GM23248 (cell line): ENCODE measurements at places on chromosomes 12 and 14.

- DNase-seq = peak; percentile 95
These were observed 55.0 kb upstream of the BICD1 start for GRCh38 chr12:32051511-32052211.

- no peak for DNase-seq
These were observed 21.4 kb downstream of the OTUB2 start for GRCh38 chr14:94047581-94047980.

- DNase-seq = peak; percentile 96
These were observed 29.3 kb downstream of the SLC7A8 start for GRCh38 chr14:23153851-23154796.

DNA sequence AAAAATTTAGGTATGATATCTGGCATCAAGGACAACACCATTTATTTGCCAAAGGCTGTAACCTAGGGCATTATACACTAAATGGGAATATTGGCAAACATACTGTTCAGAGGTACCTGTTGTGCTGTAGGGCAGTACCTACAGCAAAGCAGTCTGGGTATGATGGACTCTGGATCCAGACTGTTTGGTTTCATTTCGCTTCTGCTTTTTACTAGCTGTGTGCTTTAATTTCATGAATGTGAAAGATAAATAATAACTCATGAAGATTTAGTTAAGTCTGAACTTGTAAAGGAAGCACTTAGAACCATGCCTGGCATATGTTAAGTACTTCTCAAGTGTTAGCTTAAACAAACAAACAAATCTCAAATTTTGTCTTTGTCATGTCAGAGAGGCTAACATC, 17.7 kb upstream of the SLC38A2 start:
- DNase-seq = no peak

DNA sequence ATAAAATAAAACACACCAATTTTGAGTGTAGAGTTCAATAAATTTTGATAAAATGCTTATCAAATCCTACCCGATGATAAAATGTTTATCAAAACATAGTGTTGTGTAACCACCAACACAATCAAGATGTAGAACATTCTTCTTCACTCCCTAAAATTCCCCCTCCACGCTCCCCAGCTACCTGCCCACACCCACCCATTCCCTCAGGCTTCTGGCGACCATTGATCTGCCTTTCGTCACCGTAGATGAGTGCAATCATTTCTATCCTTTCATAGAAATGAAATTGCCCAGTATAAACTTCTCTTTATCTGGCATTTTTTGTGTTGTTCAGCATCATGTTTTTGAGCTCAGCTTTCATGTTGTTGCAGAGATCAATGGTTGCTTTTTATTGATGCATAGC, 90.7 kb upstream of the TBX3 start:
- DNase-seq = no peak

DNA sequence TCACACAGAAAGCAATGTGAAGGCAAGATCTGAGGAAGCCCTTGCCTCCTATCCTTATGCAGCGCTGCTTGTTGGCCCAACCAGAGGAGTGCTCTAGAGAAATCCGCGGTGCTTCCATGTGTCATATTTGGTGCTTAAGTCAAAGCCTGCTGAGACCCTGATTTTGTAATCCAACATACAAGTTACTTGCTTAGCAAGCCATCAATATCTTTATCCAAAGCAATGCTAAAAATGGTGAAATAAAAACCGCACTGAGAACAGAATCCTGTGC, 250.0 kb downstream of the MED13L start:
- DNase-seq = no peak

DNA sequence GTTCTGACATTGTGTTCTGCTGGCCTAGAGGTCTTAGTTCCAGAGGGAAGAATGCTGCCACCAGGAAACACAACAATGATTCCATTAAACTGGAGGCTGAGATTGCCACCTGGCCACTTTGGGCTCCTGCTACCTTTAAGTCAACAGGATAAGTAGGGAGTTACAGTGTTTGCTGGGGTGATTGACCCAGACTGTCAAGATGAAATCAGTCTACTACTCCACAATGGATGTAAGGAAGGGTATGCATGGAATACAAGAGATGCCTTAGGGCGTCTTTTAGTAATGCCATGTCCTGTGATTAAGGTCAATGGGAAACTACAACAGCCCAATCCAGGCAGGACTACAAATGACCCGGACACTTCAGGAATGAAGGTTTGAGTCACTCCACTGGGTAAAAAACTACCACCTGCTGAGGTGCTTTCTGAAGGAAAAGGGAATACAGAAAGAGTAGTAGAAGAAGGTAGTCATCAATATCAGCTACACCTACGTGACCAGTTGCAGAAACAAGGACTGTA, 852.6 kb downstream of the LRFN5 start:
- DNase-seq = no peak

- DNase-seq = no peak
These were observed 267.0 kb downstream of the RPL10L start for GRCh38 chr14:46384611-46385010.

DNA sequence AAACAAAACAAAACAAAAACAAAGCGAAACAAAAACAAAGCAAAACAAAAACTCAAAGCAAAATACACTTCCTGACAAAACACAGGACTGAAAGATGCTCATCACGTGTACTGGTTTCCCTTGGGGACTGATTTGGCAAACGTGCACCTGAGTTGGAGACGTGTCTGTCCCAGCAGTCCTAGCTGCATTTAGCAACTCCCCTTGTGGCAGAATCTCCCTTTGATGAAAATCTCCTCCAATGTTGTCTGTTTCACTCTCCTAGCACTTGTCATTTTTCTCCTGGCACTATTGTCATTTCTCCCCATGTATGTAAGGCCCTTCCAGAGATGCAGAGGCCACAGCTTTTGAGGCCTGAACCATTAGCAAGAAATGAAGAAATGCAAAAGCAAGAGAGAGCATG, 6.8 kb upstream of the SLC24A4 start:
- DNase-seq = no peak

GRCh38 chr12:57332646-57333312, 81.8 kb upstream of the STAC3 start:
- peak; percentile 48 for DNase-seq

GRCh38 chr14:23103581-23103980, 1.2 kb downstream of the CIROP start:
- no peak for DNase-seq

DNA sequence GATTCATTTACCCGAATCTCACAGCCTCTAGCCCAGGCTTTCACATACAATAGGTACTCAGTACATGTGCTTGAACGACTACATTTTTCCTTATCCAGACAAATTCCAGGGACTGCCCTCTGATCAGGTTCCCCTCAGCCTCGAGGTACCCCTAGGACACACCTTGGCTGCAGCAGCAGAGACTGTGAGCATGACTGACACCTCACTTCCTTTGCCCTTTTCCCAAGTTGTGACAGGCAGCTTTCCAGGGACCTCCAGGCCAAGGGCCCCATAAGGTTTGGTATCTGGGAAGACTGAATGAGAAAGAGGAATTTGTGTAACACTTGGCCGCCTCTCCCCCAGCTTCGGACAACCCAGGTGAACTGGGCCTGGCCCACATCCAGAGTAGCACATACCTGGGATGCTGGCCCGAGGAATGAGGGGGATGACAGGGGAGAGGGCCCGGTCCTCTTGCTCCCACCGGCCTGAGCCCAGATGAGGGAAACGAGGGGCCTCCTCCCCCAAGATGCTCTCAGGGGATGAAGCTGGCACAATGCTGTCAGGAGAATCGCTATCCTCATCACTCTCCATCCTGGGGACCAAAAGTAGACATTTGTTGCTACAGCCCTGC, 10.2 kb upstream of the PRKAG1 start:
- DNase-seq = no peak

- no peak for DNase-seq
These were observed 16.9 kb downstream of the LRCOL1 start for GRCh38 chr12:132593521-132593920.

DNA sequence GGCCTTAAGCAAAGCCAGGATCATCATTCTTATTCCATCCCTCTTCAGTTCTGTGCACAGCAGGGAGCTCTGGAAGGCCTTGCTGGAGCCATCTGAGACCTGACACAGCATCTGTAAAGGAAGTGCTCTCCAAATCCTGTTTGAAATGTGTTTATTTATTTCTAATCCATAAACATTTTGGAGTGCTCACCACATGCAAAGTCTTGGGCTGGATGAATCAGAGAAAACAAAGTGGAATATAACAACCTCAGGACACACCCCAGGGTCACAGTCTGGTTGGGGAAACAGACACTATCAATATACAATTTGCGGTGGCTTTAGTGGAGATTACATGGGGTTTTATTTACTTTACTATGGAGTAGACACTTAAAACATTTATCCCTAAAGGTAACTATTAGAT, 54.3 kb downstream of the BMP4 start:
- DNase-seq = no peak

- no peak for DNase-seq
These were observed 94.7 kb downstream of the CHST11 start for GRCh38 chr12:104551313-104551931.

- no peak for DNase-seq
These were observed 52.8 kb downstream of the ATP2B1 start for GRCh38 chr12:89655841-89656240.

- DNase-seq = no peak
These were observed 72.0 kb upstream of the RESF1 start for GRCh38 chr12:31887109-31887811.

GRCh38 chr14:92584816-92585215, 71.2 kb downstream of the RIN3 start:
- DNase-seq = no peak

GRCh38 chr14:95601650-95602049, 66.8 kb downstream of the GLRX5 start:
- DNase-seq = no peak

DNA sequence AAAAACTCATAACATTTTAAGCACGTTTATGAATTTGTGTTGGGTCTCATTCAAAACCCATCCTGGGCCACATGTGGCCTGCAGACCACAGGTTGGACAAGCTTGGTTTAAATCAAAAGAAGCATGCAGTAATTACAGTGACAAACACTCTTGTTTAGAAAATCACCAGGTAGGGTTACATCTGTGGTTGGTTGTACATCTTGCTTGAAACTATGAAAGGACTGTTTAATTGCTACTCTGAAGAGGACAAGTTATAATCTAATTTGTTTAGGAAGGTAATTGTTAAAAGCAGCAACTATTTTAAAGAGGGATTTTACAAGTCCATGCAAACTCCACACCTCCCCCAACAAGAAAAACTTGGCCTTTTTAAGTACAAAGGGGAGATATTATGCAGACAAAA, 4.0 kb downstream of the TRIP11 start:
- no peak for DNase-seq

- no peak for DNase-seq
These were observed 313.6 kb upstream of the RTL1 start for GRCh38 chr14:101217080-101217463.

GRCh38 chr12:47805417-47805816, 14.3 kb downstream of the HDAC7 start:
- DNase-seq = peak; percentile 24

DNA sequence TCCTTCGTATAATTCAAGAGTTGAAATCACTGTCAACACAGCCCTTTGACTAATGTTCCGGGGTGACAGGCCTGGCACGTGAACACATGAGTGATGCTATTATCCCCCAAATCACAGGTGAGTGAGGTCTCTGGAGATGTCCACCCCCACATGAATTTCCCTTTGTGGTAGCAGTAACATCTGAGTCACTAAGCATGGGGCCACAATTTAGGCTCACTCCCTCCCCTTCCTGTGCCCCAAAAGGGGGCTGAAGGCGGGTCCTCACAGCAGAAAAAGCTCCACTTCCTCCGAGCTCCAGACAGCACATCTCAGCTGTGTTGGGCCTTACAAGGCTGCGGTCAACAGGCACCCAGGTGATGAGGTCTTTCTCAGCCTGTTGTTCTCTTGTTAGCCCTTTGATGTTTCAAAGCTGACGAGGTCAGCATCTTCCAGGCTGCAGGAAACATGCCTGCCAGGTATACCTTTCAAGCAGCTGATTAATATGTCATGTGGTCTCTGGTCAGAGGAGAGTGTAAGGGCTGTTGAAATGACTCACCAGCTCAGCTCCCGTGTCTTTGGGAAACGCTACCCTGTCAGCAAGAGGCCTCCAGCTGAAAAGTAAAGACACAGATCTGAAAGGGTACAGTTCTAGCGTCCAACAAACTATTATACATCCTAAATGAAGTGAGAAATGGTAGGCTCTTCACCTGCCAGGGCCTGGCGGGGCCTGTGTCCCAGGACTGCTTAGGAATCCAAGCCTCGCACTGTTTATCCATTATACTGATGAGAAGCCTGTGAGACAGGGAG, 107.3 kb downstream of the ZFP36L1 start:
- peak; percentile 76 for DNase-seq

DNA sequence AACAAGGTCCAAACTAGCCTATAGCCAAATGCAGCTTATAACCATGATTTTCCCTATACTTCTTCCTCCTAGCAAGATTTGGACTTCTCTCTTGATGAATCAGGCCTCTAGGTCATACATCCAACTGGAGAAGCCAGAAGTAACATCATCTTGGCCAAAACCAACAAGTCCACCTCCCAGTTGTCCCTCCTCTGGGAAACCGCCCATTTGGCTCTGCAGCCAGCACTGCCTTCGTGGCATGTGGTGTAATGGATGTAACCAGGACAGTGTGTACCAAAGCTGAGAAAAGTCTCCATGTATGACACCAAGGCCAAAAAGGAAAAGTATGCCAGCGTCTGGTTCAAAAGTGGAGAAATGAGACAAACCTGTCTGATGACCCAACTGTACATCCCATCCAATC, 59.3 kb upstream of the VASH1 start:
- no peak for DNase-seq

GRCh38 chr12:54195737-54196347, 7.1 kb upstream of the SMUG1 start:
- peak; percentile 30 for DNase-seq

DNA sequence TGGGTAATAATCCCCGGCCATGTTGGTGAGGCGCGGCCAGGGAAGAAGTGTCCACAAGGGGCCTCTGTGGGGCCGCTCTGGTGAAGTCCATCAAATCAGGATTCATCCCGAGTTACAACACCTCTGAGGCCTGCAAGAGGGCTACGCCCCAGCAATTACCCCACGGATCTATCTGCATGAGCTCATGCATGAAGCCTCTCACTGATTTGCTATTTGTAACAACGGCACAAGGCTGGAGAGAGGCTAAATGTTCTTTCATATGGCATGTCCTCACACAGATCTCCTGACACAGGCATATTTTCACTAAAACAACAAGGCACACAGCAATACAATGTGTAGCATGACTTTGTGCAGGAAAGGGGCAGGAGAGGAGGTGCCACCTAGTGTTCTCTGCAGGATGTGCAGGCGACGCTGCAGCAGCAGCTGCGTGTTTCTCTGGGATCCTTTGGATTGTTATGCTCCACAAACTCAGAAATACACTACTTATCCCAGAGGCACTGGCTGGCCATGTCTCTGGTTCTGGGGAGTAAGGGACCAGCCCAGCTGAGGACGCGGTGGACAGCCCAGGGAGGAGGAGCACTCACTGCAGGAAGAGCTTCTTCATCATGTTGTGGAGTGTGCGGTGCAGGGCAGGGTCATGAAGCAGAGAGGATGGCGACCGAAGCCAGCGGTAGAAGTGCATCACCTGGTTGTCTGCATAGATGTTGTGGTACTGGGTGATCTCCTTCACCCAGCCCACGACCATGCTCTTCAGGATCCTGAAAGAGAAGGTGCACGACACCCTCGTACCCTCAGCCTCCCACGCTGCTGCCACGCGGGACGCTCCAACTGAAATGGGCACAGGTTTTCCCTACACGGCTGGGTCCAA, 20.2 kb downstream of the P2RX2 start:
- DNase-seq = peak; percentile 77

GRCh38 chr14:56686416-56686815, 106.8 kb downstream of the TMEM260 start:
- no peak for DNase-seq
